ENCODE measurements at places on chromosomes 5 and 9.
A peak's percentile ranks its signal among the peaks of the same experiment; 100 is the strongest.

- DNase-seq, result peak; percentile 83
These were observed 64.7 kb downstream of the CDC14B start for GRCh38 chr9:96554801-96555566.

- DNase-seq, result peak; percentile 17
These were observed 312.5 kb upstream of the PTGER4 start for GRCh38 chr5:40367255-40367654.

DNA sequence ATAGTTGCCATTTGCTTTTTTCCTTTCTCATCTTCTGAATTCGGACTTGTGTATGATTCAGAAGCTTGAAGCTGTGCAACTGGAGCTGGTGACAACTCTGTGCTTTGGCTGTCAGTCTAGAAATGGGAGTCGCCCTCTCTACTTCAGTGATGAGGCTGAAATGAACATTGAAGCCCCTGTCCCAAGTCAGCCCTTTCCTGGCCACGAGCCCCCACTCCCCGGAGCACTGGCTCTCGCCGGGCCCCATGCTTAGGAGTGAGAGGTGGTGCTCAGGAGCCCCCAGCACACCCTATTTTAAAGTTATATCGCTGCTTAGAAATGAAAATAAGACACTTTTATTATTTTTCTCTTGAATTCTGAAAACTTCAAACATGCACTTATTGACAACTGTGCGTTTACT, 66.0 kb downstream of the PSMB7 start:
- DNase-seq, result no peak

- DNase-seq, result peak; percentile 4
These were observed 43.3 kb upstream of the ZNF622 start for GRCh38 chr5:16508730-16509531.

DNA sequence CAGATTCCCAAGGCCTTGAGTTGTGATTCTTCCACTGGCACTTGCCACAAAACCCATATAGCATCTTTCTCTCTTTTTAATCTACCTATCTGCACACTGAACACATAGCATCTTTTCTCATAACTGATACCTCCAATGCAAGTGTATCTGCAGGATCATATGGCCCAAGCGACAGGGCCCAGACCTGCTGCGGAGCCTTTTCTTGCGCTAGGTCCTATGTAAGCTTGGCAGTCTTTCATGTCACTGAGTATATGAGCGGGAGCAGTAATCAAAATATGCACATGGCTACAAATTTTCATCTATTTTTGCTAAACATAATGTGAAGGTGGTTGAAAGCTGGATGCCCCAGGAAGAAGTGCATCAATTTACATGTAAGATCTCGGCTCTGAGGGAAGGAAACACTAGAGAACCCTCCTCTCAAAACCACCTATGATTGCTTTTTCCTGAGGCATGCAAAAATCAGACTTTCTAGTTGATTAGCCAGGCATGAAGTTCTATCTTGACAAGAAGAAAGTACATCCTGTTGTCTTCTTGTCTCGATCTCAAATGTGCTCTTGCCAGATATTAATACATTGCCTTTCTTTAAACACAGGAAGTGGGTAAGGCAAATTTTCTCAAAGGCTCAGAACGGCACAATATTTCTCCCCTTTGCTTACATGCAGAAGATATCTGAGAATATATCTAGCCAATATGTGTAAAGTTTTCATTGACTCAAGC, 26.9 kb upstream of the CEMIP2 start:
- DNase-seq, result no peak

GRCh38 chr5:147733075-147733474, 49.5 kb downstream of the JAKMIP2 start:
- no peak for DNase-seq

- DNase-seq, result peak; percentile 85
These were observed 17.4 kb upstream of the RARS1 start for GRCh38 chr5:168468836-168469235.

- peak; percentile 33 for DNase-seq
These were observed 62.2 kb downstream of the RAD23B start for GRCh38 chr9:107345327-107345726.
